Kasumi-1 (cell line): ENCODE measurements at places on chromosomes 1 and 21.
A peak's percentile ranks its signal among the peaks of the same experiment; 100 is the strongest.

- no peak for DNase-seq
Measured at GRCh38 chr21:35416866-35417489, 367.9 kb upstream of the RUNX1 start.

GRCh38 chr1:93186667-93187066 is 6.1 kb downstream of the CCDC18 start:
- peak; percentile 80 for DNase-seq

DNA sequence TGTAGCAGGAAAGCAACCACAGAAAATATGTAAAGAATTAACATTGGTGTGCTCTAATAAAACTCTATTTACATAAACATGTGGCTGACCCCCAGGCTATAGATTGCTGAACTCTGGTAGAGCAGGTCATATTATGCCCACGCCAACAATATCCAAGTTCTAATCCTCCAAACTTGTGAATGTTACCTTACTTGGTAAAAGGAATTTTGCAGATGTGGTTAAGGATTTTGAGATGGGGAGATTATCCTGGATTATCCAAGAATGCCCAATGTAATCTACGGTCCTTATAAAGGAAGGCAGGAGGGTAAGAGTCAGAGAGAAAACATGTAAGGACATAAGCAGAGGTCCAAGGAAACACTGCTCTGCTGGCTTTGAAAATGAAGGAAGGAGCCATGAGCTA is 201.0 kb downstream of the USH2A start:
- no peak for DNase-seq

DNA sequence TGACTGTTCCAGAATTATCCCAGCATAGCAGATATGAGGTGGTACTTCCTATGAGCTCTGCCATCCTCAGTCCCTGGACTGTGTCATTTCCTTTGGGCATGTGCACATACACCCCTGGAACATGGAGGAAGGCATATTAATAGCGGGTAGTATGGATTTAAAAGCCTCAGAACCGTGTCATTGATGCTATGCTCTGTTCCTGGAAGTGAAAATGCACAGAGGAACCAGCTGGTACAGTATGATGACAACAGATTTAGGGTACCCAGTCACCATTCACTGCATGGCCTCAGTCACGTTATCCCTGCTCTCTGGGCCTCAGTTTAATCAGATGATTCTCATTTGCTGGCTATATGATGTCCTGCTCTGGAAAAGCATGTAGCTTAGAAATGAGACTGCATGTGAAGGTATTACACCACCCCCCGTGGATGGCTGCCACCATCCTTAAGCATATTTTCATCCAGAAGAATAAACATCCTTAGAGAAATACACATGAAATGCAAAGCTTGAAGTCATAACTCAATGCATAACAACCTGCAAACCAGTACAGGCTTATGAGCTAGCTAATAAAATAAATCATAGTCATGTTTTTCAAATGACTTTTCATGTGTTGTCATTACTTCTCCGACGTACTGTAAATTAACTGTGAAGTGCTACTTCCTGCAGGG is 37.8 kb downstream of the SETD4 start:
- no peak for DNase-seq

DNA sequence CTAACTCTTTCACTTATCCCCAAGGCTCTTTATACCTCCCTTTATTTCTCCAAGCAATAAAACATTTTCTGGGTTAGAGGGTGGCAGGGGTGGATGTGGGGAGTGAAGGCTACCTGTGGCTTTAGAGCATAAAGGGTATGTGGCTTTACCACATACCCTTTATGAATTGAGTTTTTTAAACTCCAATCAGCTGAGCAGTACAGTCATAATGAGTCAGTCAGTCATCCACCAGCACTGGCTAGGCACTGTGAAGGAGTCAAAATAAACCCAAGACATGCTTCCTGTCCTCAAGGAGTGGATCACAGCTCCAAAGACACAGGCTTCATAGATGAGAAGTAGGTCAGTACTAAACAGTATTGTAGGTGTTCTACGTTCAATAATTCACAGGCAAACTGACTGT is 2.6 kb upstream of the TDRD10 start:
- no peak for DNase-seq

DNA sequence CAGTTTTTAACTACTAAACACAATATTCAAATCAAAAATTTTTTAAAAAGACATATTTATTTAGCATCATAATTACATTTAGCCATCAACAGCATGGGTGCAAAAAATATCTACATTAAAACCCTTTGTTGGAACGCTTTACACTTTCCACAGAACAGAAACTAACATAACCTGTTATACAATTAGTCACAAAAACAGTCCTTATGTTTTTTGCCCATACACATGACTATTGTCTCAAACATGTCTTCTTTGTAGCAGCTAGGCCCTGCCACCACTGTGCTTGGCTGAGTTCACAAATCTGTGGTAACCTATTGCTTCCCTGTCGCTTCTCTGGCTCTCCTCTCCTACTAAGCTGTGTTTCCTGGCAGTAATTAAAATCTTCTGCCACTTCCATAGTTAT is 1350.0 kb upstream of the ADGRL2 start:
- no peak for DNase-seq

GRCh38 chr1:205353191-205353590 is 3.5 kb downstream of the KLHDC8A start:
- no peak for DNase-seq

GRCh38 chr1:201020040-201020591 is 3.4 kb downstream of the KIF21B start:
- DNase-seq, result peak; percentile 73

DNA sequence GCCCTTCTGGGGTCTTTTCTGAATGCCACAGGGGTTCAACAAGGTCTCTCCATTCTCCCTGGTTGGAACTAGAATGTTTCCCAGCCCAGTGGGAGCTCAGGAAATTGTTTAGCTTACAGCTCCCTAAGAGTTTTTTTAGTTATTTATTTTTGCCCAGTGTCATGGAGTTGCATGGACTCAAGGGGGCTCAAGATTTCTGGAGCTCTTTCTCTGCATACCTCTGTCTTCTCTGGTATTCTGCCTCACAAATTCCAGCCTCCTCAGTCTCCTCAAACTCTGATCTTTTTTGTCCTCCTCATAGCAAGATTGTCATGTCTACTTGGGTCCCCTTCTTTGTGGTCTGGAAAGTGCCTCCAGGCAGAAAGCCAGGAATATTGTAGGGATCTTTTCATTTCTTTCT is 15.9 kb upstream of the PPP2R5A start:
- DNase-seq, result no peak

- DNase-seq, result no peak
Measured at GRCh38 chr1:10540277-10541005, 65.7 kb downstream of the PEX14 start.

DNA sequence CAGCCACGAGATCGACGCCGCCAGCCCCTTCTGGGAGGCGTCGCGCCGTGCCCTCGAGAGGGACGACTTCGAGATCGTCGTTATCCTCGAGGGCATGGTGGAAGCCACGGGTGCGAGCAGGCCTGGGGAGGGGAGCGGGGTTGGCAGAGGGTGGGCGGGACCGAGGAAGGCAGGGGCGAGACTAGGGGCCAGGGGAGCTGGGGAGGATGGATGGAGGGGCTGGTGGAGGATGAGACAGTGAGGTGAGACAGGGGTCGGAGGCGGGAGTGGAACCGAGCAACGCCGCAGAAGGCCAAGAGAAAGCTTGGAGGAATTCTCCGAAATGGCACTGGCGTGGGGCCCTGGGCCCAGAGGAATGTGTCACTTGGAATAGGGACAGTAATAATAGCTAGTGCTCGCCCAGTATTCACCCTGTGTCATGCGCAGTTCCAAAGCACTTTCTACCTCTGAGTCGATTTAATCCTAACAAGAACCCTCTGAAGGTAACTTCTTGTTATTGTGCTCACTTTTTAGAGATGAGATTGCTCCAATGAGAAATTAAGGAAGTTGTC is 3.5 kb downstream of the KCNJ9 start:
- DNase-seq, result no peak

DNA sequence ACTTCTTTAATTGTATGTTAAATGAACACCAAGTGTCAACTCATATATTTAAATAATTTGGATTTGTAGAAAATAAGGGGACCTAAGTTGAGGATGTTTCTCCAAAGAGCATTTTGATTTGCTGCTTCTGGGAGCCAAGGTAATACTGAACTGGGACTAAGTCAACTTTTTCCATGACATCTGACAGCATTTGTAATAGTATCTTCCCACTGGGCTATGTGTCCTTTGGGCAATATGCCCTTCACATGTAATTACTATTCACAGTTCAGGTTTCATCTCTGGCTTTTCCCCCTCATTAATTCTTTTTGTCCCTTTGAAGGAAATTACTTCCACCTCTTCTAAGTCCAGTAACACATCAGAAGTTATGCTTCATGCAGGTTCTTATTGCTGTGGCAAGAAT is 36.7 kb upstream of the HP1BP3 start:
- no peak for DNase-seq

- no peak for DNase-seq
Measured at GRCh38 chr21:45148316-45148990, 74.1 kb downstream of the ADARB1 start.

DNA sequence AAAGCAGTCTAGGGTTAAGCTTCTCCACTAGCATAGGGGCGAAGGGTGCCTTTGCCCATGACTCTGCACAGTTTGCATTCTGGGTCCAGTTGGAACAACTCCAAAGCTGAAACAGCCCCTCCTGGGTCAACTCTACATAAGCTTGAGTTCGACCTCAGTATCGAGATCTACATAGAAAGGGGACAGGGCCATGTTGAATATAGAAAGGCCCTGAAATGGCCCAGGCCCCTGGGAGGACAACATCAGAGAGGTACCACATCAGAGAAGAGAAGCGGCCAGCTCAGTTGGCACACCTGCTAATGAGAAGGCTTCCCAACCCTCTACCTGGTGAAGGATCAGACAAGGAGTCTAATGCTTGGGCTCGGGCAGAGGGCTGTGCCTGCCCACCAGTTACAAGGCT is 1.6 kb downstream of the DENND2D start:
- no peak for DNase-seq

GRCh38 chr1:193754732-193755427 is 568.5 kb upstream of the B3GALT2 start:
- peak; percentile 26 for DNase-seq

DNA sequence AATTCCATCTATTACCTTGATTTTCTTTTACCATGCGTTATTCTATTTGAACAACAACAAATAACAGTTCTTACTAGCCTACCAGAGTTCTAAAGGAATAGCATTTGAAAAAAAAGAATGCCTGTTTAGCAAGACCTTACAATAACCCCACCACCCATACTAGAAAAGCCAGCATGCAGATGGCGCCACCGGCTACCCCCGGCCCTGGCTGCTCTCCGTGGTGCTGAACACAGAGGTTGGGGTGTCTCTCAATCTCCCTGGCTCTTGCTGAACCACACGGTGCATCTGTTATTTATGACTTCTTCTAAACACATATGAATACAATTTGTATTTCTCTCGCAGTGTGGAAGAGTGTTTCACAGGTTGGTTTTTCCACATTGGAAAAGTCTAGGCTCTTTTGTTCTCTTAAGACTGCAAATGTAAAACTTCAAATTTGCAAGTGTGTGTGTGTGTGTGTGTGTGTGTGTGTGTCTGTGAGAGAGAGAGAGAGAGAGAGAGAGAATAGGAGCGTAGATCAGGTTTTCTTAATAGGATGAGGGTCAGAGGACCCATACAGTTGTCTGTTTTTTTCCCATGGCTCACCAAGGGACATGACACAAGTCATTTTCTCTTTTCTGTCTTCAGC is 13.6 kb downstream of the GRIK3 start:
- DNase-seq, result peak; percentile 23

DNA sequence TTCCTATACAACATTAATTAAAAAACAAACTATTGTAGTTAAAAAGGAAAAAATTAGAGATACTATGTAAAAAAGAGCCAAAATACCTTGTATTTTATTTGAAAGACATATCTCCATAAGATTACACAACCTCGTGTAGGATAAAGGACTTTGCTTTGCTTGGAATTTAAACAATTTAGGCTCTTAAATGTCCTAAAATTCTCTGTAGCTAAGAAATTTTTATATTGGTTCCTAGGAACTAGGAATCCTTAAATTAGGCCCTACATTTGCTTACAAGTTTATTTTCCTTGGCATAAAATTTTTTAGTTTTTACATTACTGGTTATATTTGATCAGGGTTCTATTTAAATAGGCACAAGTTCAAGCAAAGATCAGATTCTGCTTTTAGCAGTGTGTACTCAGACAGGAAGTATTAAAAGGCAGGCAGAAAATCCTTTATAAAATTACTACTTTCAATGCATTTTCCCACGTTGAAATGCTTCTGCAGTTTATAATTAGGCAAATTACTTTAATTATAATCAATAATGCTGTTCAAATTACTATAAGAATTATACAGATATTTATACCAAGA is 3.4 kb upstream of the ANGPTL3 start:
- no peak for DNase-seq

DNA sequence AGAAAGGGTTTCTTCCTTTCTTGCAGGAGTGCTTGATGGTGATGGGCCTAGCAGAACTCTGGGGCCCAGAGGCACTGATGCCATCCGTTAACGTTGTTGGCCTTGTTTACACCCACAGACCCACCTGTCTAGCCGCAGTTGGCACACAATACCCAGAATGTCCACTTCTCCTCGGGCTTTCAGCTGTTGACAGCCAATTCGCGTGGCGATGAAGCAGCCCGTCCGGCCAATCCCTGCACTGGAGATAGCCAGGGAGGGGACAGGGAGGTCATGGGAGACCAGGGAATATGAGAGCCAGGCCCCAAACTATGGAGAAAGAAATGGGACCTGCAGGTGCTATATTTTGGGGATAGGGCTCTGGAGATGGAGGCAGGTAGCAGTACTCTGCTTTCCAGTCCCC is 5.7 kb upstream of the ARL8A start:
- DNase-seq, result no peak

- no peak for DNase-seq
Measured at GRCh38 chr1:201264072-201264471, 19.2 kb upstream of the PKP1 start.

GRCh38 chr21:31731056-31731856 is 662 bp downstream of the SCAF4 start:
- peak; percentile 13 for DNase-seq

GRCh38 chr1:60971330-60971729 is 111.0 kb upstream of the NFIA start:
- no peak for DNase-seq

GRCh38 chr21:14598065-14598464 is 52.0 kb upstream of the SAMSN1 start:
- DNase-seq, result no peak
